Heart right ventricle (tissue), 16 donors: ENCODE measurements at places on chromosomes 3 and 15. TPM values are rescaled to one million over a fixed set of nuclear protein-coding genes. Genes with fewer than 3 reads are reported as not detected.

DNA sequence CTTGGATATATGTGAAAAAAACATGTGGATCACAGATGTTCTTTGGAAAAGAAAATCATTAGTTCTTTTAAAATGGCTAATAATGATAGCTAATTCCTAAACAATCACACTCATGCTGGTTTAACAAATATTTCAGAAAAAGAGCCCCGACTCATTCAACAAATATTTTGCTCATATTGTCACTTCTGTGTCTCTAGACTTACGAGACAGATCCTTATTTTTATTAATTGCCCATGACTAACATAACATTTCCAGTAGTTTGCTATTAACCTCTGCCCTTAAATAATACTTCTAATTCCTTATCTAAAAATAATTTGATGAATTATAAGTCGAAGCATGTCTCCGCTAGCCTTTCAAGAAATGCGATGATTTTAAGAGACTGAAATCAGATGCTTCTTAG, 70.4 kb downstream of the SATB1 start:
- H3K36me3 ChIP-seq: peaks cover 27% of the 10 kb centered on the region
- no peaks in the 10 kb centered on the region for H3K4me1 ChIP-seq
- no peak for DNase-seq
- H3K27me3 ChIP-seq: no peaks in the 10 kb centered on the region

GRCh38 chr3:186683979-186684378, 18.2 kb downstream of the HRG start:
- H3K4me1 ChIP-seq: no peaks in the 10 kb centered on the region
- H3K27ac ChIP-seq: no peak overlapping the region
- no peak overlapping the region for H3K4me3 ChIP-seq
- no peaks in the 10 kb centered on the region for H3K36me3 ChIP-seq

- H3K27me3 ChIP-seq: no peaks in the 10 kb centered on the region
- H3K36me3 ChIP-seq: no peaks in the 10 kb centered on the region
- H3K27ac ChIP-seq: no peak overlapping the region
- H3K4me3 ChIP-seq: no peak overlapping the region
Observed at GRCh38 chr3:158916111-158916510, 114.3 kb downstream of the MFSD1 start.

GRCh38 chr15:59701880-59702279, 12.8 kb upstream of the BNIP2 start:
- no peak overlapping the region for H3K4me3 ChIP-seq
- no peak overlapping the region for H3K27ac ChIP-seq
- no peaks in the 10 kb centered on the region for H3K4me1 ChIP-seq
- no peaks in the 10 kb centered on the region for H3K27me3 ChIP-seq
- no peaks in the 10 kb centered on the region for H3K36me3 ChIP-seq
- no peak for DNase-seq

DNA sequence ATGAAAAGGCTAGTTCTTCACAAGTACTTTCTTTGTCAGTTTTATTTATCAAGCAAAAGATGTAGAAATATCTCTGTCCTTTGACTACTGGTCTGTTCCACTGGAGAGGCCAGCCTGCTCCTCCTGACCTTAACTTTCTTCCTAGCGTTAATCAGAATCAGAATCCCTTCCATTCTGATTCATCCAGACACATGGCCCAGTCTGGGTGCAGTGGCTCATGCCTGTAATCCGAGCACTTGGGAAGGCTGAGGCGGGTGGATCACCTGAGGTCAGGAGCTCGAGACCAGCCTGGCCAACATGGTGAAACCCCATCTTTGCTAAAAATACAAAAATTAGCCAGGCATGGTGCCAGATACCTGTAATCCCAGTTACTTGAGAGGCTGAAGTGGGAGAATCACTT, 32.0 kb upstream of the MANF start:
- no peak overlapping the region for H3K27ac ChIP-seq
- peaks cover 4% of the 10 kb centered on the region for H3K27me3 ChIP-seq
- no peaks in the 10 kb centered on the region for H3K36me3 ChIP-seq
- no peak overlapping the region for H3K4me3 ChIP-seq
- H3K4me1 ChIP-seq: no peaks in the 10 kb centered on the region

DNA sequence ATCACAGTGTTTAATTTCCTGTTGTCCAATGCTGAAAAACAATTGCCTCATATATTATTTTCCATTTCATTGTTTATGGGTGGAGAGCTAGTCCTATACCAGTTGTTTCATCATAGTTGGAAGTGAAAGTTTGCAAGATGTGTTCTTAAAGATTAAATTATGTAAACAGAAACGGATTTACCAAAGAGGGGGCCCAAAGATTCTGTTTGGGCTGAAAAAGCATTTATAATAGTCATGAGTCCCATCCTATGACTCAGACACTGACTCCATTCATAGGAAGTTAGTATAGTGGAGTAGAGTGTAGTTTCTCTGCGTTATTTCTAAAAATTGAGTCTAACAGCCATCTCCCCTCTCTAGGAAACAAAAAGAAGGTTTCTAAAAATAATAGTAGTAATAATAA, 24.3 kb downstream of the NFKBIZ start:
- no peaks in the 10 kb centered on the region for H3K27me3 ChIP-seq
- no peak overlapping the region for H3K4me3 ChIP-seq
- no peaks in the 10 kb centered on the region for H3K36me3 ChIP-seq
- DNase-seq: no peak

GRCh38 chr15:26157081-26157480, 294.0 kb upstream of the ATP10A start:
- H3K27me3 ChIP-seq: peaks cover 3% of the 10 kb centered on the region
- no peak overlapping the region for H3K4me3 ChIP-seq
- no peak overlapping the region for H3K27ac ChIP-seq
- H3K36me3 ChIP-seq: no peaks in the 10 kb centered on the region

- peaks cover 3% of the 10 kb centered on the region for H3K4me1 ChIP-seq
- DNase-seq: no peak
- H3K4me3 ChIP-seq: no peak overlapping the region
- H3K27ac ChIP-seq: no peak overlapping the region
- H3K27me3 ChIP-seq: no peaks in the 10 kb centered on the region
- H3K36me3 ChIP-seq: no peaks in the 10 kb centered on the region
Observed at GRCh38 chr3:118938183-118938961, 96.3 kb downstream of the IGSF11 start.

DNA sequence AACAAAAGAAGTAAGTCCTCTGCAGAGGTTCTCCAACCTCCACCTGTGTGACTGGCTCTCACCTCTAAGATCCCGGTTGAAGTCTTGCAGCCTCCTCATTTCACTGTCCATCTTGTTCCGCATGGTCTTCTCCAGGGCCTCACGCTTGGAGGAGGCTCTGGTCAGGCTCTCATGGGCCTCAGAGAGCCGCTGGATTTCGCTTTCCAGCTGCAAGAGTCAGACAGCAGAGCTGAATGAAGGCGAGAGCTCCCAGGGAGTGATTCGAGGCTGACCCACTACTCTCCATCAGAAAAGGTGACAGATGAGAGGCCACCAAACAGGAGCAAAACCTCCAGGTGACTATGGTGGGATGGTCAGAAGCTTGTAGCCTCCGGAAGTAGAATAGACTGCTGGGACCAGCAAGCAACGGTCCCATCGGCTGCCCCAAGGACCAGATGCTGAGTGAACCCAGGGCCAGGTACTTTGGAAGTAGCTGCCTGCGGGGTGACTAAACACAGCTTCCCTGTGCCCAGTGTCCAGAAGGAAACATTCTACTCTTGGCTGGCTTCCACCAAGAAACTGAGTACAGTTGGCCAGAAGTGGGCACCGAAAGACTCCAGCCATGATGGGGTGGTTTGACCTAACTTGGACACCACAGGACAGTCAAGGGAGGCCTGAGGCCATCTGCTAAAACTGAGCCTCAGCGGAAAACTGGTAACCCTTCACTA, 7.9 kb downstream of the AMOTL2 start:
- H3K36me3 ChIP-seq: peaks cover 95% of the 10 kb centered on the region
- H3K4me3 ChIP-seq: no peak overlapping the region
- peaks cover 100% of the 10 kb centered on the region for H3K4me1 ChIP-seq
- DNase-seq: peak; percentile 3
- no peaks in the 10 kb centered on the region for H3K27me3 ChIP-seq
- peak overlapping the region; percentile 100 for H3K27ac ChIP-seq

DNA sequence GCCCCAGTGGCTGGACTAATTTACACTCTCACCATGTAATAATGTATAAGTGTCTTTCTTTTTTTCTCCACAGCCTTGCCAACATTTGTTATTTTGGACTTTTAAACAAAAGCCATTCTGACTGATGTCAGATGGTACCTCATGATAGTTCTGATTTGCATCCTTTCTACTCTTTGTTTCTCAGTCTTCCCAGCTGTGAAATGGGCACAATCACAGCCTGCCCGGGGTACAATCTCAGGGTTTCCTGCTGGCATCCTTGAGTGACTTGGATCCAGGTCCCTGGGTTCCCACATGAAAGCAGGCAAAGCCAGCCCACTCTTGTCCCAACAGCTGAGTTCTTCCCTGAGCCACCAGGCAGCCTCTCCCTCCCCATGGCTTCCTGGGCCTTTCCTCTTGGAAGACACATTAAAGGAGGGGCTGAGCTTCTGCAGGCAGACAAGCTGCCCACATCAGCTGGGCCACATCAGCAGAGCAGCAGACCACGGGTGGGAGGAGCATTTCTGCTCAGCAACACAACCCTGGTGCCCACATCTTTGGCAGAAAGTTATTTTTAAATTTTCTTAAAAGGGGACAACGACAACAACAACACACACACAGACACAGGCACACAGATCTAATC, 82.0 kb downstream of the MYLK start:
- H3K36me3 ChIP-seq: no peaks in the 10 kb centered on the region
- DNase-seq: no peak
- H3K4me3 ChIP-seq: no peak overlapping the region
- no peak overlapping the region for H3K27ac ChIP-seq
- H3K4me1 ChIP-seq: peaks cover 11% of the 10 kb centered on the region

DNA sequence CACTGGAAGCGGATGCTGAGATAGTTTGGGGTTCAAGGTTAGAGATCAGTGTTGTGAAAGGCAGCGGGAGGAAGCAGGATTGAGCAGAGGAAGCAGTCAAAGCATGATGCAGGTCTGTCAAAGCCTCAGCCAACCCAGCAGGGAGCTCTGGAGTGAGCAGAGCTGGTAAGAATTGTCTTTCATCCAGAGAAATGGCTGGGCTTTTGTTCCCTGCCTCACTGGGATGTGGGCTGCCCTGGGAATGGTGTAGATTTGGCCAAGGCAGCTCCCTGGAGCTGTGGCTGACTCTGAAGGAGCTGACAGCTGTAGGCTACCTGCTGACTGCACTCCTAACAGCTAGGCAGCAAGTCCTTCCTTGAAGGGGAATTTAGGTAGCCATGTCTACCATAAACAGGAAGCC, 61.9 kb upstream of the STXBP5L start:
- peaks cover 5% of the 10 kb centered on the region for H3K27me3 ChIP-seq
- no peak overlapping the region for H3K27ac ChIP-seq
- no peak overlapping the region for H3K4me3 ChIP-seq

DNA sequence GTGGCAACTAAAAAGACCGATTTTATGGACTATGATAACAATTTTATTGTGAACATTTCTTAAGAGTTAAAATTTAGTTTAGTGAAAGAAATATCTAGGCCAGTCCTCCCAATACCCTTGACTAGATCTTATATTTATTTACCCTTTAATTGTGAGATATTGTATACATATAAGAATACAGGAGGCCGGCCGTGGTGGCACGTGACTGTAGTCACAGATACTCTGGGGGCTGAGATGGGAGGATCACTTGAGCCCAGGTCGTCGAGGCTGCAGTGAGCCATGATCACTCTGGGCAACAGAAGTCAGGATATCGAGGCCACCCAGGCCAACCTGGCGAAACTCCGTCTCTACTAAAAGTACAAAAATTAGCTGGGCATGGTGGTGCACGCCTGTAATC, 756 bp upstream of the RMDN3 start:
- H3K4me1 ChIP-seq: peaks cover 24% of the 10 kb centered on the region
- peaks cover 15% of the 10 kb centered on the region for H3K36me3 ChIP-seq
- H3K27me3 ChIP-seq: no peaks in the 10 kb centered on the region
- peak overlapping the region; percentile 76 for H3K27ac ChIP-seq

DNA sequence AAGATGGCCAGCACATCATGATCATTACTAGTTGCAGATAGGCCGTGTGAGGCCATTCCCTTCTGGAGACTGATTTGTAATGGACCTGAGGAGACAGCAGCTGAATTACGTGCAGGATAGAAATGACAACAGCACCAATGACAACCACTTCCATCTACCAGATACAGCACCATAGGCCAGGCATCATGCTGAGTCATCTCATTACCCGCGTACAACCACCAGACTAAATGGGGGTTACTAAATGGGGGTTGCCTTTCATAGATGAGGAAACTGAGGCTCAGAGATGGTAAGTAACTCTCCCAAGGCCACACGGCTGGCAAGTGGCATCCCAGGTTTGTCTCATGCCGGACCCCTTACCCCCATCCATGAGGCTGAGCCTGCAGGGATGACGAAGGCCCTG, 32.8 kb upstream of the FAM107A start:
- H3K4me3 ChIP-seq: no peak overlapping the region

DNA sequence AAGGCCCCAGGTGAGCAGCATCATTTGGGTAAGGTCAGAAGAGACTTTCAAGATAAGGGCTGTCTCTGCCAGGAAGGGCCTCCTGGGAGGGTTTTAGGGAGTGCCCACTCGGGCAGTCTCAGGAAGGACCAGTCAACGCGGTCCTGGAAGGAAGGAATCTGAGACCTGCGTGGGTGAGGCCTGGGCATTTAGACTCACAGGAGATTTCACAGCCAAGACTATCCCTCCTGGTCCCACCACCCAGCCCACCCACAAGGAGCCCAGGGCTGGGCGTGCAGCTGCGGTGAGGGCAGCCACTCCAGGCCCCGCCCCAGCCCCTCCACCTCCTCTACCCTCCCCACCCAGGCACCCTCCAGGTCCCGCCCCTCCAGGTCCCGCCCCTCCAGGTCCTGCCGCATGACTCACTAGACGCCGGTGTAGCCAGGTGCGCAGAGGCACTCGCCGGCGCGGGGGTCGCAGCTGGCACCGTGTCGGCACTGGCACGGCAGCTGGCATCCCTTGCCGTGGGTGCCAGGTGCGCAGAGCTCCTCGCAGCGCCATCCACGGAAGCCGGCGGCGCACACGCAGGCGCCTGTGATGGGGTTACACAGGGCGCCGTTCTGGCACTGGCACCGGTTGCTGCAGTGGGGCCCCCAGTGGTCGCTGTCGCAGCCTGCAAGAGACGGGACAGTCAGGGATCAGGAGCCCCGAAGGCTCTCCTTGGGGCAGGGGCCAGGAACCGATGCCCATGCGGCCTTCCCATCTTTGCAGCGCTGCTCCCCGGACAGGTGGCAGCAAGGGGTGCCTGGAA, 112.7 kb downstream of the RAB11A start:
- no peak overlapping the region for H3K4me3 ChIP-seq
- H3K36me3 ChIP-seq: no peaks in the 10 kb centered on the region
- H3K4me1 ChIP-seq: peaks cover 8% of the 10 kb centered on the region
- H3K27ac ChIP-seq: no peak overlapping the region
- no peak for DNase-seq

DNA sequence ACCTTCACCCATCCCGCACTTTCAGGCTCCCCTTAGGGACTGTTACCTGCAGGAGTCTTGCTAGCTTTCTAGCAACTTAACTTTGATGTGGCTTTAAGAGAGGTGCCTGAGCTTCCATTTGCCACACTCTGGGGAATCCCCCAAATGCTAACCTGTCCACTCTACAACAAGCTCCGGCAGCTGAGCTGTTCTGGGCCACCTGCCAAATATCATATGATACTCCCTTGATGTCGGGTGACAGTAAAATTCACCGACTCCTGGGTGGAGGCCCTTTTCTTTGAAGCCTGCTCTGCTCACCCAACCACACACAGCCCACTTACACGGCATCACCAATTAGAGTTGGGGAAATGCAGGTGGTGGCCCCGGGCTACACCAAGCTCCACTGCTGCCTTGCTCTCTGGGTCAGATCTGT, 38.0 kb upstream of the XCR1 start:
- no peaks in the 10 kb centered on the region for H3K36me3 ChIP-seq
- peak; percentile 37 for DNase-seq
- peaks cover 17% of the 10 kb centered on the region for H3K4me1 ChIP-seq
- no peaks in the 10 kb centered on the region for H3K27me3 ChIP-seq

Gene CELF6
- total RNA-seq: 0.87 TPM

Gene CYP1A1
- total RNA-seq: 0.49 TPM

Gene TMEM108
- 1.4 TPM for total RNA-seq

Gene HRG
- not detected for total RNA-seq

Gene DET1
- total RNA-seq: 10.5 TPM

Gene XCR1
- 0.72 TPM for total RNA-seq

Gene ARID3B
- 3.7 TPM for total RNA-seq

Gene SENP8
- total RNA-seq: 7.0 TPM

Gene C3orf20
- not detected for total RNA-seq
